NCI-H1092 treated with DMSO at 0.1 percent for 48 hours (cell line): ENCODE measurements at places on chromosomes 11 and 22.
A peak's percentile ranks its signal among the peaks of the same experiment; 100 is the strongest.

DNA sequence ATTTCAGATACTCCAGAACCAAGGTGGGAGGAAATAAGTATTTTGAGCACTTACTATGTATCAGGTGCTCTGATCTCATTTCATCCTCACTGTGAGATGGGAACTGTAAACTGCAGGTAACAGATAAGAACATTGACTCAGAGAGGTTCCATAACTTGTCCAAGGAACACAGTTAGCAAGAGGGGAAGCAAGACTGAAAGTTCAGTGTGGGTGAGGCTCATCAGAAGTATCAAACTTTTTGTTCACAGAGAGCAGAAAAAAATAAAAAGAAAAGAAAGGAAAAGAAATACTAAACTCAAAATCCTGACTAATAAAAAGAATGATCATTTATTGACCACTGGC lies 37.1 kb downstream of the RAB30 start:
- no peak for DNase-seq

GRCh38 chr11:128595775-128596174 lies 8.4 kb upstream of the ETS1 start:
- DNase-seq: no peak

DNA sequence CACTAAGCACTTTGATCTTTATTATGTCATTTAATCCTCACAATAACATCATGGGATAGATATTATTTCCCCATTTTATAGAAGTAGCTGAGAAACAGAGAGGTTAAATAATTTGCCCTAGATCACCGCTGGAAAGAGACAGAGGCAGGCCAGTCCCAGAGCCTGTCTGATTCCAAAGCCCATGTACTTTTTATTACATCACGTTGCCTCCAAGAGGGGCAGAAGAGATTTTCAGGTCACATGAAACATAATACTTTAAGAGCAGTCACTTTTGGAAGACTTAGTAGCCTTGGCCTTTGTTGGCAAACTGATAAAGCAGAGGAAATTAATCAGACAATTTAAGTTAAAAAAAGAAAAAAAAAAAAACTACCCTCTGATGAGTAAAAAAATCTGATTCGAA lies 200.2 kb upstream of the ARHGAP20 start:
- no peak for DNase-seq

- no peak for DNase-seq
Measured at GRCh38 chr11:121575250-121575962, 122.6 kb upstream of the SORL1-AS1 start.

- peak; percentile 59 for DNase-seq
Measured at GRCh38 chr11:78838417-78838816, 263.8 kb upstream of the NARS2 start.

DNA sequence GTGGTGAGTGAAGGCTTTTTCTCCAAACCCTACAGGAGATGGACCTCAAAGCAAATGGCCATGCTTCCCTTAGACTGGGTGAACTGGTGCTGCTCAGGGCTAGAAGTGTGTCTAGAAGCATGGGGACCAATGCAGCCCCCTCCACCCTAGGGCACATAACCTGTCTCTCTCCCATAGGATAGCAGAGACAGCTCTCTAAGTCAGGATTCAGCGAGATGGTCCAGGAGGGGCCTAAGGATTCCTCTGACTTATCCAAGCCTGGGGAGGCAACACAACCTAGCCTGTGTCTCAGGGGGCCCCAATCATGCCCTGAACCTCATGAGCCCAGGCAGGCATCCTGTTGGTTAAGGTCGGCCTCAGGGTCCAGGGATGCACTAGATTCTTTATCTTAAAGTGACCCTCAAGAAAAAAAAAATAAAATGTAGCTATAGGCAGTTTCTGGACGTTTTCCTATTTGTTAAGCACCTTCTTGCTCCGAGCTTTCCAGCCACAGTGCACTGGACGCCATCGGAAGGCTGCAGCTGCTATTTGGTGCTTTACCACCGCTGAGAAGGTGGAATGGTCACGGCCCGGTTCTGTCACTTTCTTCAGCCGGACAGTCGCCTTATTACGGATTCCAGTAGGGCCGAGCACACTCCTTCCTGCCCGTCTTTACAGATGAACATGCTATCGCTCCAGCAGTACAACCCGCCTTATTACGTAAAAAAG lies 5.0 kb upstream of the CCND1 start:
- no peak for DNase-seq

- no peak for DNase-seq
Measured at GRCh38 chr11:78560826-78561484, 13.7 kb downstream of the NARS2 start.

GRCh38 chr11:17610085-17610894 lies 63.2 kb downstream of the OTOG start:
- DNase-seq: no peak

- DNase-seq: no peak
Measured at GRCh38 chr22:31106001-31106571, 1.3 kb downstream of the SELENOM start.

GRCh38 chr22:32676191-32676590 lies 125.3 kb upstream of the TIMP3 start:
- no peak for DNase-seq

DNA sequence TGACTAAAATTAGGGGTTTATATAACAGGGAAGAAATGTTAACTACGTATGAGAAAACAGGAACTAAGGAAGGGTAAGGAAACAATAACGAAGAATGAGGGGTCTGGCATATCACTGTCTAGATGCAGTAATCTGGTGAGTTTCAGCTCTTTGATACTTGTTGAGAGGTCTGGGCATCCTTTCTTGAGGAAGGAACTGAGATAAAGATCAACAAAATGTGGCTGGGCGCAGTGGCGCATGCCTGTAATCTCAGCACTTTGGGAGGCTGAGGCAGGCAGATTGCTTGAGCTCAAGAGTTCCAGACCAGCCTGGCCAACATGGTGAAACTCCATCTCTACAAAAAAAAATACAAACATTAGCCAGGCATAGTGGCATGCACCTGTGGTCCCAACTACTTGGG lies 2.7 kb downstream of the DCDC1 start:
- DNase-seq: no peak

GRCh38 chr11:74443071-74443864 lies 24.1 kb downstream of the KCNE3 start:
- DNase-seq: peak; percentile 96

GRCh38 chr11:103862094-103862801 lies 174.2 kb upstream of the DDI1 start:
- no peak for DNase-seq

DNA sequence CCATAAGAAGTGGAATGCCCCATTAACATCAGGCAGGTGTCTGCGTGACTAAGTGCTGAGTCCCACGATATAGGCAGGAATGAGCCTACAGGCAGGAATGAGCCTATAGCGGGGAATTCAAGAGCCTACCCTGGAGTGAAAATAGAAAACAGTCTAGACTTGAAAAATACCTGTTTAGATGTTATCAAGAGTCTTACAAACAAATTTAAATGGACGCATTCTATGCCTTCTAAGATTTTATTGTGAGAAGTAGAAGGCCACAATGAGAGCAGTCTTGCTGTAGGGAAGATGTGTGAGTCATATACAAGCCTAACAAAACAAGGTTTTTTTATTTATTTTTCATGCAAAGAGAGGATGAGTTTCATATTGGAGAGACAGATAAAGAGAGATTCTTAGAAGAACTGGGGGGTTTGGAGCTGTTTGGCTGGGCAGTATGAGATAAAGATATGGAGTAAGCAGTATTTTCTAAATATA lies 200.8 kb upstream of the ZC3H12C start:
- no peak for DNase-seq

GRCh38 chr11:3196161-3197043 lies 22.2 kb downstream of the MRGPRG start:
- DNase-seq: no peak

DNA sequence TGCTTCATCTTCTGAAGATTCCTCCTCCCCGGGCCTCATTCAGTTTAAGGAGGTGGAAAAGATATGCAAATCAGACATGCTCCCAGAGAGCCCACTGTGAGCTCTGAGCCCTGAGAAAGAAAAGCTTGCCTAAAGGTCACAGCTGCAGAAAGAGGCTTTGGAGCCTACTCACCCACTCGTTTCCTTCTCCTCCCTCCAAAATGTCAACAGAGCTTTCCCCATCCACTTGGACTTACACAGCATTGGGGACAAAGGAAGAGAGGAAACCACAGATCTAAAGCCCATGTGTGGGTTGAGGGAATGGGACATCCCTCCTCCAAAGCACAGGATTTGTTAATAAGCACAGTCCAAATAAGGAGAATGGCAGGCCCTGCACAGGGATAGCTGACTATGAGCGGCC lies 158.4 kb downstream of the ETS1 start:
- no peak for DNase-seq

DNA sequence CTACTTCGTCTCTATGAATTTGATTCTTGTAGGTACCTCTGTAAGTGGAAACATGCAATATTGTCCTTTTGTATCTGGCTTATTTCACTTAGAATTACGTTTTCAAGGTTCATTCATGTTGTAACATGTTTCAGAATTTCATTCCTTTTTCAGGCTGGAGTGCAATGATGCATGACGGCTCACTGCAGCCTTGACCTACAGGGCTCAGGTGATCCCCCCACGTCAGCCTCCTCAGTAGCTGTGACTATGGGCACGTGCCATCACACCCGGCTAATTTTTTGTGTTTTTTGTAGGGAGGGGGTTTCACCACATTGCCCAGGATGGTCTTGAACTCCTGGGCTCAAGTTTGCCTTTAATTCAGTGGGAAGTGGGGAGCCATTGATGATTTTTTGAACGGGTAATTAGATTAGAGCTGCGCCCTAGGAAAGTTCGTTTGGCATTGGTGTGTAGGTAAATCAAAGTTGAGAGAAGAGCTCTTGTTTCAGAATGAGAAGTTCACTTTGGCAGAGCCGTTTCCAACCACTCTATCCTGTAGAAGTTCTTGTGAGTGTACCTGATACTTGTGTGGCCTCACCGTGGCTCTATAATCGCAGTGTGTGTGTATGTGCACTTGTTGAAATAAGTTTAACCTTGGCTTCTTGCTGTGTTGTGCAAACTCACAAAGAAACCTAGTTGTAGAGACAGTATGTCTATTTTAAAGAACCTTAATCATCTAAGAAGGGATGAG lies 115.9 kb downstream of the NAV2 start:
- DNase-seq: no peak

DNA sequence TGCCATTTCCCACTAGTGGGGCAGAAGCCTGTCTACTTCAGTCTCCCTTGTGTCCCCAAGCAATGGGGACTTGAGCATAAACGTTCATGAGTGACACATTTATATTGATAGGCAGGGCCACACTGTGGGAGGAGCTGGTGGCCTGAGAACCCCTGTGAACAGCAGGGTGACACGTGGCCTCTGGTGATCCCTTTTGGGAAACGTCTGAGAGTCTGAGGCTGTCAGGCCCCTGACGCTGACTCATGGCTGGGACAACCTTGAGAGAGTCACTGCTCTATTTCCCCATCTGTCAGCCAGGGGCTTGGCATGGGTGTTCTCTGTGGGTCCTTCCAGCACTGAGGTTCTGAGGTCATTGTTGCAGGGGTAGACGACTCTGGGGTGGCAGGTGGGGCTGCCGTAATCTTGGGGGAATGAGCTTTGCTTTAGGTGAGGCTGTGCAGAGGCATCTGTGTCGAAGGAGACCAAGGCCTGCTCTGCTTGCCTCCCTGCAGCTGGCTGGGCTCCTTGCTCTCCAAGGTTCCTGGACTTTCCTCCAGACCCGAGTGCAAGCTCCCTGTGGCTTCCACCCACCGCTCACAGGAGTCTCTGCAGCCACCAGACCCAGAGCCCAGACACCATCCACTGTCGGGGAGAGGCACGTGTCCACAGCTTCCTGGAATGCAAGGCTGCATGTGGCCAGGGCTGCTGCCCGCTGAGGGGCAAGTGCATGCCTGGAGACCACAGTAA lies 54.7 kb downstream of the SMIM38 start:
- no peak for DNase-seq

DNA sequence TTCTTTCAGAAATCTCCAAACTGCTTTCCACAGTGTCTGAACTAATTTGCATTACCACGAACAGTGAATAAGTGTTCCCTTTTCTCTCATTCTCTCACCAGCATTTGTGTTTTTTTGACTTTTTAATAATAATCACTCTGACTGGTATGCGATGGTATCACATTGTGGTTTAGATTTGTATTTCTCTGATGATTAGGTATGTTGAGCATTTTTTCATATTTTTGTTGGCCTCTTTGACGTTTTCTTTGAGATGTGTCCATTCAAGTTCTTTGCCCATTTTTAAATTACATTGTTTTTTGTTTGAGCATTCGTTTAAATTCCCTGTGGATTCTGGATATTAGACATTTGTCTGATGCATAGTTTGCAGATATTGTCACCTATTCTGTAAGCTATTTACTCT lies 1639.6 kb upstream of the TENM4 start:
- no peak for DNase-seq

DNA sequence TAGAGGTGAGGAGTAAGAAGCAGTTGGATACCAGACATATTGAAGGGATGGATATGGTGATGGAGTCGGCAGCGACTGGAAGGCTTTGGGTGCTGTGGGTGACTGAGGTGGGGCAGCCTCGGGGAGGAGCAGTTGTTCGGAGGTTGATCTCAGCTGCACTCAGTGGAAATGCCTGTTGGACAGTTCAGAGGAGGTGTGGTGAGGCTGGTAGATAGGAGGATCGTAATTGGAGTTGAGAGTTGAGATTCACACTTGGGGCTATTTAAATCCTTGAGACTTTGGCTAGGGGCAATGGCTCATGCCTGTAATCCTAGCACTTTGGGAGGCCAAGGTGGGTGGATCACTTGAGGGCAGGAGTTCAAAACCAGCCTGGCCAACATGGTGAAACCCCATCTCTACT lies 6.9 kb downstream of the OTUB1 start:
- no peak for DNase-seq

DNA sequence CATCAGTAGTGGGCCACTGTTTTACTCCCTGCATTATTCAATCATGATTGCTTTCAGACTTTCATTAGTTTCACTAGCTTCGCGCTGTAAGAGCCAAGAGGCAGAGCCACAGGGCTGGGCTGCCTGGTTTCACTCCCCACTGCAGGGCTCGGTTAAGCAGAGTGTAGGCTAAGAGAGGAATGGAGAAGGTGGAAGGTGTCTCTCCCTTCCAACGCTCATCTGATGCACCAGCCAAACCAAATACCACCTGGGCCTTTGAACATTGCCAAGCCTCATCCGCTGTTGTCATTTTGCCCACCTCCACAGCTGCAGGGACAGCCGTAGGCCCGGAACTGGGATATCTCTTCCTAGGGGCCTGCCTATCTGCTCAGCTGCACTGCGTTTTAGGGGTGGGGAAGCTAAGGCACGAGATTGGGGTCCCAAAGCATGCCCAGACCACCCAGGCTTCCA lies 480 bp upstream of the SMARCB1 start:
- peak; percentile 64 for DNase-seq

- DNase-seq: peak; percentile 68
Measured at GRCh38 chr11:129992161-129992944, 10.3 kb downstream of the PRDM10 start.
